Activated naive CD8-positive, alpha-beta T cell treated with anti-CD3 and anti-CD28 coated beads, Interleukin-2, amount 10 ng/mL, durations not matched to agents 7 days and 5 days (primary cell): ENCODE measurements at places on chromosomes 12 and 14. TPM values are rescaled to one million over a fixed set of nuclear protein-coding genes. Genes with fewer than 3 reads are reported as not detected.

- H3K4me3 ChIP-seq: peak overlapping the region; percentile 98
- no peak for DNase-seq
- peaks cover 11% of the 10 kb centered on the region for H3K27me3 ChIP-seq
- H3K4me1 ChIP-seq: peaks cover 31% of the 10 kb centered on the region
- peaks cover 13% of the 10 kb centered on the region for H3K36me3 ChIP-seq
Measured at GRCh38 chr12:48958049-48958388, 732 bp upstream of the ARF3 start.

Gene TMEM30B
- total RNA-seq: 1.6 TPM

- no peak overlapping the region for H3K27ac ChIP-seq
- H3K4me1 ChIP-seq: peaks cover 47% of the 10 kb centered on the region
- H3K36me3 ChIP-seq: peaks cover 12% of the 10 kb centered on the region
- no peak for DNase-seq
Measured at GRCh38 chr14:68777644-68778043, 15.2 kb downstream of the ZFP36L1 start.

Gene MARCHF9
- total RNA-seq: 37.1 TPM

Gene TIMELESS
- total RNA-seq: 47.1 TPM

- peaks cover 90% of the 10 kb centered on the region for H3K27me3 ChIP-seq
- no peak for DNase-seq
- H3K4me3 ChIP-seq: peak overlapping the region; percentile 73
- no peak overlapping the region for H3K27ac ChIP-seq
Measured at GRCh38 chr14:81437244-81437643, 37.1 kb upstream of the STON2 start.

- no peak overlapping the region for H3K27ac ChIP-seq
- H3K27me3 ChIP-seq: peaks cover 25% of the 10 kb centered on the region
- no peaks in the 10 kb centered on the region for H3K4me1 ChIP-seq
- DNase-seq: no peak
- no peaks in the 10 kb centered on the region for H3K36me3 ChIP-seq
- no peak overlapping the region for H3K4me3 ChIP-seq
Measured at GRCh38 chr12:102462795-102463465, 17.4 kb downstream of the IGF1 start.

- H3K27ac ChIP-seq: peak overlapping the region; percentile 62
- no peak for DNase-seq
- H3K4me1 ChIP-seq: peaks cover 10% of the 10 kb centered on the region
- H3K36me3 ChIP-seq: peaks cover 52% of the 10 kb centered on the region
- peaks cover 2% of the 10 kb centered on the region for H3K27me3 ChIP-seq
- H3K4me3 ChIP-seq: no peak overlapping the region
Measured at GRCh38 chr14:21352587-21352986, 31.2 kb downstream of the SUPT16H start.
